ENCODE measurements at places on chromosomes 7 and 10.

- DNase-seq: no peak
These were observed 7.2 kb upstream of the RELN start for GRCh38 chr7:103996639-103997038.

DNA sequence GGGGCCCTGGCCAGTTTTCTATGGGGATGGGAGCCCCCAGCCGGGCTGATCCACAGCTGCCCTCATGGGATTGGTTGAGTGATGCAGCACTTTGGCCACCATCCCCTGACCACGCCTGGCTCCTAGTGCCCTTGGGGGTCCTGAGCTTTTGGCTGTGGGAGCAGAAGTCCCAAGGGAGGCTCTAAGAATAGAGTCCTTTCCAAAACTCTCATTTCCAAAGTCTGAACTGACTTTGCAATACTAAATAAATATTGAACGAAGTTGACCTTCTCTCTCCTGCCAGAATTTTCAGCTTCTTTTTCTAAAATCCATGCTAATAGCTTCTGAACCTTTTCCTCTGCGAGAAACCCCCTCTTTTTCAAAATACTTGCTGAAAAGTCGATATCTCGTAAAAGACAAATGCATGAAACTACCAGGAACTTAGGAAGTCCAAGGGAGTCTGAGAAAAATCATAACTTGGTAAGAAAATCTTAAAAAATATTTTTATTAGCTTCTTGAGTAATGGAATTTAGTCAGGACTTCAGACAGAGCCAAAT lies 62.7 kb upstream of the IGFBP3 start:
- no peak for DNase-seq

DNA sequence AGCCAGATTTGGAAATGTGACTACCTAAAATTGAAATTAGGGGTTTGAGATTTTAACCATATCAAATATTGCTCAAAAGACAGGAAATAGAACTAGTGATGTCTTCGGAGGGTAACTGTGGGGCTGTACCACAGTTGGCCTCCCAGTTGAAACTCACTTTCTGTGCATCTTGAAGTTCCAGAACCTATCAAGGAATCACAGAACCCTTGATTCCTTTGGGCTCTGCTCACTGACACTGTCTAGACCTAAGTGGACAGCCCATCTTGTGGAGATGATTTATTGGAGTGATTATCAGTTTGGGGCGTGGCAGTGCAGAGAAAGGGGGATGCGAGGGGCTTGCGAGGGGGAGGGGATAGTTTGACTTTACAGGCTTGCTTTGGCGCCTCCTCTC lies 134.2 kb upstream of the GJD4 start:
- DNase-seq: no peak

- no peak for DNase-seq
These were observed 51.4 kb upstream of the SCIN start for GRCh38 chr7:12518920-12519681.

- DNase-seq: no peak
These were observed 24.5 kb upstream of the SLC26A3 start for GRCh38 chr7:107827501-107827900.

DNA sequence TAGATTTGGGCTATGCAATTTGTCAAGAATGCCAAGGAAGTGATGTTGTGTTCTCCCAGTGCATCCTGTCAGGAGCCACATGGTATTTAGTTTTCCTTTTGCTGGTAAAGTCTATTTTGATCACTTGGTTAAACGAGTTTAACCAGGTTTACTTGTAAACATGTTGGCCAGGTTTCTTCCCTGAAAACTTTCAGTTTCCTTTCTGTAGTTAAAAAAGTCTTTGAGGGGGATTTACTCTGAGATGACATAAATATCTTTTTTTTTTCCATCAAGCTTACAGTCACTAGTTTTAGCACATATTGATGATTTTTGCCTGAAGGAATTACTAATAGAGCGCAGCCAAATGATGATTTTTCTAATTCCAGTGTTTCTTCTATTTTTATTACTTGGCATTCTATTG lies 320.5 kb downstream of the PHF14 start:
- DNase-seq: no peak

- no peak for DNase-seq
These were observed 65.1 kb downstream of the CALML3 start for GRCh38 chr10:5589661-5590511.

DNA sequence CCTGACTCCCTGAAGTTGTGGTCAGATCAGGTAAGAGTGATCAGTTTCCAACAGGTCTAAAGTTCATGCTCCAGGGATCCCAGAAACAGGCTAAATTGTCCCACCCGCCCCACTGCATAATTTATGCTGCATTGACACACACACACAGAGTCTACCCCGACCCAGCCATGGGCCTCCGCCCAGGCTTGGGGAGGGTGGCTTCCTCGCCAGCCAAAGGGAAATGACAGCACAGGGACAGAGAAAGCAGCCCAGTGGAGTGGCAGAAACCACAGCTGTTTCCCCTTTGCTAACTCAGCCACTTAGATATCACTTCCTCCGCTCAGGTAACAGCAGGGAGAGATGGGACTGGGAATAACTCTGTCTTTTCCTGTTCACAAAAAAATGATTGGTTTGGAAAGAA lies 9.4 kb downstream of the SH3PXD2A start:
- DNase-seq: no peak

DNA sequence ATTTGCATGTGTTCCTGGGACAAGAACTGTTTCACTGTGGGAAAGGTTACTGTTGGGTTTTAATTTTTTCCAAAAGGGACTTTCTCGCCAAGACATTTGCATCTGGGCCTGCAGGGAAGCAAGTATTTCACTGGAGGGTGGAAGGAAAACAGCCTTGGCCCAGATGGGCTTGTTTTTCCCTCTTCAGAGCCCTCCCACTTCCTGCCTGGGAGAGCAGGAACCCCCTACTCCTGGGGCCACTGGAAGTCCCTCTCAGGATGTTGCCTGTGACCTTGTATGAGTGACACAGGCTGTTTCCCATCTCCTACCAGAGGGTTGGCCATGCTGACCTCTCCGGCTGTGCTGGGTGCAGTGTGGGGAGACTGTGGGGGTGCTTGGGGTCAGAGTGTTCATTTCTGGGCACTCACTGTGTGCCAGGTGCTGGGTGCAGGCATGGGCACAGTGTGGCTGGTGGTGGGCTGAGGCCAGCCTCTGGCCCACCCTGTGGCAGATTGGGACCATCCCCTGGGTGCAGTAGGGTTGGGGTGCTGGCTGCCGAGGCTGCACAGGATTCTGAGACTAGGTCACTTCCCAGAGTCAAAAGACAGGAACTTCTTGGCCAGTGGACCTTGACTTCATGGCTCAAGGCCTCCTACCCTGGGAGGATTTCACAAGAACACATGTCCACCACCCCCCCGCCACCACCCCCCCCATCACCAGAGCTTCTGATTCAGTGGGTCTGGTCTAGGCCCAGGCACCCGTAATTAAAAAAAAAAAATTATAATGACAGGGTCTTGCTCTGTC lies 10.2 kb downstream of the TSPAN15 start:
- DNase-seq: no peak

- no peak for DNase-seq
These were observed 71.5 kb downstream of the ZNF92 start for GRCh38 chr7:65444899-65445823.

DNA sequence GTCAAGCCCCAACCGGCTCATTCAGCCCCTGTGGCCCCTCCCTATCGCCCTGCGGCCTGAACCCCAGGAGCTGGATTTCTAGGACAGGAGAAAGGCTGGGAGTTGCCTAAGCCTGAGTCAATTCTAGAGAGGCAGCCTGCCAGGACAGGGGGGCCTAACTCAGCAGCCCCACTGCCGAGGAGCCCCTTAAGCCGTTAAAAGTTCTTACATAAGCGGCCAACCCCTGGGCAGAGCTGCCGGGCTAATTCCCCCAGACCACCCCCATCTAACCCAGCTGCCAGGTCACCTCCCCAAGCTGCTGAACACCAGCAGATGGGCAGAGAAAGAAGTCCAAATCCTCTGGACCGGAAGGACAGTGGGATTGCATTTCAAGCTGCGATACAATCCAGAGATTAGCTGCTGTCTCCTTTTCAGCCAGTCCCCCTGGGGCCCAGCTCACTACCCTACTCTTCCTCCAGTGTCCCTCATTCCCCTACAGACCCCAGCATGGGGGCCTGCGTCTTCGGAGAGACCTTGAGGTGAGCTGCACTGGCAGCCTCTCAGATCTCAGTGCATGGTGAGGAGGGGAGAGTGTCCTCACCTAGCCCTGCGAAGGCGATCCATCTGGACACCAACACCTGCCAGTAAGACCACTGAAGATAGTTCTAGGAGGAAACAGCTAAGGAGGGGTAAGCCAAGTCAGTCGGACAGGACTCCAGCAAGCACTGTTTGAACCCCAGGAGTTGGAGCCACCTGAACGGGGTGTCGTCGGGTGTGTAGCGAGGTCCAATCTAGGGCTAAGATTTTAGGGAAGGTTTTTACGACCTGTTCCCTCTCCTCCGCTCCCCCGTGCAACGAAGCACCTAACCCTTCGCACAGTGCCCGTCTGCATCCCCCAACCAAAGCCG lies 830 bp downstream of the IMPDH1 start:
- no peak for DNase-seq

DNA sequence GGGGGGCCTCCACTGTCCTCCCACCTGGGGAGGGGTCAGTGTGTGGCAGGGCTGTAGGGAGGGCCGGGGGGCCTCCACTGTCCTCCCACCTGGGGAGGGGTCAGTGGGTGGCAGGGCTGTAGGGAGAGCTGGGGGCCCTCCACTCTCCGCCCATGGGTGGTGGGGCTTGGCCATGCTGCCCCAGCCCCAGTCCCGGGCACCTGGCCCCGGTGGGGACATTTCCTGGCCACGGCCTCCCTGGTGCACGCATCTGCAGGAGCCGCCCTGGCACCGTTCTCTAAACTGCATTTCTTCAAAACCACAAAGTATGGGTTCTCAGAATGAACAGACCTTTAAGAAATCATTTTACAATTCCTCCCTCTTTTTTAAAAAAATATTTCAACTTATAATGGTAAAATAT lies 89.3 kb upstream of the PDGFA start:
- DNase-seq: no peak

DNA sequence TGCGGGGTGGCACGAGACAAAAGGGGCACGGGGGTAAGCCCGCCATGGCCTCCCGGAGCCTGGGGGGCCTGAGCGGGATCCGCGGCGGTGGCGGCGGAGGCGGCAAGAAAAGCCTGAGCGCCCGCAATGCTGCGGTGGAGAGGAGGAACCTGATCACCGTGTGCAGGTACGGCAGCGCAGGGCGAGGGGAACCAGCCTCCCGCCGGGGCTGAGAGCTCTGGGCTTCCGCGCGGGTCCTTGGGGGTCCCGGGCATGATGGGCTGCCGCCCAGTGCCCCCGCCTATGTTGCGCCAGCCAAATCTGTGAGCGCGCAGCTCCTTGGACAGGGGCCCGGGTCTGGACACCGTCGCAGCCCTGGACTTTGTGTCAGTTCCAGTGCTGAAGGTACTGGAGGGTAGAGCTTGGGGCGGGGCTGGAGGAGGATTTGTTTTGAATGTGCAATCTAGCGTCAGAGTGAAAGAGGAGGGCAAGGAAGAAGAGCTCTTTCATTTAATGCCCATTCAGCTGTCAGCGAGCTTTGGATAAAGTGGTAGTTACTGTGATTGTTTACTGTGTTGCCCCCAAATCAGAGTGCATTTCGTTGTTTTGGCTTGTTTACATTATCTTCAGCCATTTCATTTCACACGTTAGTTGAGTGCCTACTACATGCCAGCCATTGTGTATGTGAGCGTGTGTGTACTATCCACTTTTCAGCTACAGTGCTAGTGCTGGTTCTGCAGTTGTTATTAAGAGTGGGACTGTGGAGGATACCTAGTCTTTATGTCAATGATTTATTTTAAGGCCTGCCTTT lies 777 bp downstream of the RUNDC3B start:
- DNase-seq: peak; percentile 20

GRCh38 chr7:83492802-83493201 lies 156.1 kb downstream of the SEMA3E start:
- DNase-seq: no peak
